Adrenal gland (tissue), 19 donors: ENCODE measurements at places on chromosomes 1 and 21.

- no peaks in the 10 kb centered on the region for H3K27me3 ChIP-seq
- DNase-seq: no peak
- no peak overlapping the region for H3K4me3 ChIP-seq
These were observed 2.1 kb downstream of the TXLNA start for GRCh38 chr1:32181563-32181962.

- no peak for DNase-seq
- no peak overlapping the region for H3K4me3 ChIP-seq
- H3K27me3 ChIP-seq: no peaks in the 10 kb centered on the region
These were observed 11.6 kb upstream of the CD1D start for GRCh38 chr1:158169105-158169504.

GRCh38 chr1:157955221-157955620, 38.2 kb upstream of the KIRREL1 start:
- no peak overlapping the region for H3K4me3 ChIP-seq
- H3K27ac ChIP-seq: no peak overlapping the region
- no peaks in the 10 kb centered on the region for H3K36me3 ChIP-seq
- H3K4me1 ChIP-seq: no peaks in the 10 kb centered on the region
- no peaks in the 10 kb centered on the region for H3K27me3 ChIP-seq
- no peak for DNase-seq

GRCh38 chr1:176858433-176858916, 306.0 kb downstream of the ASTN1 start:
- no peaks in the 10 kb centered on the region for H3K36me3 ChIP-seq
- DNase-seq: no peak
- no peak overlapping the region for H3K27ac ChIP-seq
- H3K4me3 ChIP-seq: no peak overlapping the region
- no peaks in the 10 kb centered on the region for H3K27me3 ChIP-seq
- H3K4me1 ChIP-seq: no peaks in the 10 kb centered on the region

GRCh38 chr1:54742282-54742681, 22.0 kb downstream of the PARS2 start:
- peaks cover 51% of the 10 kb centered on the region for H3K36me3 ChIP-seq
- no peaks in the 10 kb centered on the region for H3K27me3 ChIP-seq
- no peaks in the 10 kb centered on the region for H3K4me1 ChIP-seq
- no peak for DNase-seq
- no peak overlapping the region for H3K4me3 ChIP-seq

GRCh38 chr21:29316029-29316742, 17.5 kb downstream of the BACH1 start:
- no peak overlapping the region for H3K27ac ChIP-seq
- H3K36me3 ChIP-seq: no peaks in the 10 kb centered on the region
- no peak overlapping the region for H3K4me3 ChIP-seq
